Stimulated activated CD8-positive, alpha-beta memory T cell treated with anti-CD3 and anti-CD28 coated beads, Interleukin-15, amount 100 ng/mL, for 1 hour (primary cell): ENCODE measurements at places on chromosomes 2 and 18.

DNA sequence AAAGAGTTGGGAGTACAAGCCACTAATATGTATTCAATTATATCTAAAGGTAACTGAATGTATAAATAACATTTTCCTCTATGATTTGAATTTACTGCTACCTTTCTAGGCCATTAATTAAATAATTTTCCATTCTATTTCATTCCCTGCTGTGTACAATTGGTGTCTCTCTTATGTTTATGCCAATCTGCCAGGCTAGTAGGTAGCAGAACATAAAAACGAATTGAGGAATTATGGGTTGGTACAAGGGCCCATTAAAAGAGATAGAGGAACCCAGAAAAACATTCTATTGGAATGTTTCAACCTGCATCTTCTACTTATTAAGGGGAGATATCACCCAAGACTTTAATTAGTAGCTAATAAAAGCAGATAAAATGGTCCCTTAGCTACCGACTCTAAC lies 32.2 kb downstream of the AKAIN1 start:
- DNase-seq: no peak

DNA sequence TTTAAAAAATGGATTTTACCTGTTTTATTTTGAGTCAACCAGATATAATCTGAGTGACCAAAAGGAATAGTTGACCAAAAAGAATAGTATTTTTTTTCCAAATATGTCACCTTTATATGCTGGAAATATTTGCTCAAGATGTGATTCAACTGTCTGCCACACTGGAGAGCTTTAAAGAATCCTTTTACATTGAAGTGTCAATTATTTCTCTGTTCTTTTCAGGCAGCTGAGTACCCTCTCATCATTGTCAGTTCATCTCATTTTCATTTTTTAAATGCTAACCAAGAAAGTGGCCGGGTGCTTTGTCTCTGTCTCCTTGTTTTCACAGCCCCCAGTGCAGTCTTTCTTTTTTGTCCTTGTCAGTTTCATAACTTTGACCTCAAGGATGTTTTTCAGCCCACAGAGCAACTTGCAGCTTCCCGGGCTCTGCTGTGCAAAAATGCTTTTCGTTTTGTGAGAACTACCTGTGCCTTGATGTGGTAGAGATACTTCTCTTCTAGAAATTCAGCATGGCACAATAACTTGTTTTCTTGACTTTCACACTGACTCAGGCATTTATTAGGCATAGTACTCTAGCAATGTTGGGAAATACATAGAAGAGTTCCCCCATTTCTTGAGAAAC lies 23.4 kb upstream of the CERS6 start:
- DNase-seq: no peak

- DNase-seq: no peak
Observed at GRCh38 chr18:23300231-23300805, 152.8 kb upstream of the RIOK3 start.

GRCh38 chr18:24018299-24018886 lies 3.8 kb downstream of the TTC39C start:
- DNase-seq: no peak

DNA sequence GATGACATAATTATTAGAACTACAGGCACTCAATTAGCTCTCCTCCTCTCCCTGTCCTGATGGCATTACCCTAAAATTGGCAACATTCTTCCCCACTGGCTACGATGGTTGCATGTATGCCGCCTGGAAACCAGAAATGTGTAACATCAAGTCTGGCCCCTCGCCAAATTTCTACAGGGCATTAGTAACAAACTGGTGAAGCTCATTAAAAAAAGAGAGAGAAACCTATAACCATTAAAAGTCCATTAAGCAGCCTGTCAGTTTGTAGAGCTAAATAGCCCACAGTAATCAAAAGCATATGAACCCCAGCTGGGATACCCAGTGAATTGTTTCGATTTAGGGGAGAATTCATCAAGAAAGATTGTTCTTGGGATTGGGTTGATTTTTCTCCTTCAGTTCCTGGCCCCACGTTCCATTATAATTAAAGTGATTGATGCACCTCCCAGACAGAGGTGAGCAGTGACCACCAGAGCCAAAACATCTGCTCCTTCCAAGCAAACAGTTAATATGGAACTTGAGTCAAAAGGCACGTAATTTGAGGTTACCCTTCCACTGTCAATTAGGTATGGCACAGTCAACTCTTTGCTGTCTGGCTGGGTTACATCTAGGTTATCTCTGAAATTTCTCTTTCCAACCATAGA lies 208.6 kb downstream of the C1D start:
- no peak for DNase-seq

DNA sequence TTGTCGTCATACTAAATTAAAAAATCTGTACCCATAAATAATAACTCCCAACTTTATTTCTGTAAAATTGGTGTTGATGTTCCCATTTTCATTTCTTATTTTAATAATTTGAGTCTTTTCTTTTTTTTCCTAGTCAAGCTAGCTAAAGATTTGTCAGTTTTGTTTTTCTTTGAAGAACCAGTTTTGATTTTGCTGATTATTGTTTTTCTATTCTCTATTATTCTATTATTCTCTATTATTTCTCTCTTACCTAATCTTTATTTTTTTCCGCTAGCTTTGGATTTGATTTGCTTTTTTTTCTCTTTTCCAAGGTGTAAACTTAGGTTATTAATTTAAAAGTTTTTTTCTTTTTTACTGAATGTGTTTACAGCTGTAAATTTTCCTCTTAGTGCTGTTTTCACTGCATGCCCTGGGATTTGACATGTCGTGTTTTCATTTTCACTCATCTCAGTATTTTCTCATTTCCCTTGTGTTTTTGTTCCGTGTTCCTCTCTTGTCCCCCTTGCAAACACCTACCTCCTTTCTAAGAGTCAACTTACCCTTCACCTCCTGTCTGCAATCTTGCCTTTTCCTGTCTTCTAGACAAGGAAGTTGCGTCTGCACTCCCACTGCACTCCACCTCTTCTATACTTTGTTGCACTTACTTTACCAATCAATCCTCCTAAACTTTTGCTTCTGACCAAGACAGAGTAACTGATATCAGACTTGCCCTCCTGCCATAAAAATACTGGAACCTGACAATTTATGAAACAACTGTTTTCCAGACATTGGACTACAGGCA lies 18.8 kb downstream of the PSMG2 start:
- DNase-seq: no peak

GRCh38 chr2:101173707-101174295 lies 22.6 kb upstream of the TBC1D8 start:
- no peak for DNase-seq

GRCh38 chr2:161134547-161135518 lies 25.4 kb upstream of the TANK start:
- DNase-seq: no peak

GRCh38 chr2:201402651-201403562 lies 45.8 kb upstream of the FLACC1 start:
- DNase-seq: no peak

DNA sequence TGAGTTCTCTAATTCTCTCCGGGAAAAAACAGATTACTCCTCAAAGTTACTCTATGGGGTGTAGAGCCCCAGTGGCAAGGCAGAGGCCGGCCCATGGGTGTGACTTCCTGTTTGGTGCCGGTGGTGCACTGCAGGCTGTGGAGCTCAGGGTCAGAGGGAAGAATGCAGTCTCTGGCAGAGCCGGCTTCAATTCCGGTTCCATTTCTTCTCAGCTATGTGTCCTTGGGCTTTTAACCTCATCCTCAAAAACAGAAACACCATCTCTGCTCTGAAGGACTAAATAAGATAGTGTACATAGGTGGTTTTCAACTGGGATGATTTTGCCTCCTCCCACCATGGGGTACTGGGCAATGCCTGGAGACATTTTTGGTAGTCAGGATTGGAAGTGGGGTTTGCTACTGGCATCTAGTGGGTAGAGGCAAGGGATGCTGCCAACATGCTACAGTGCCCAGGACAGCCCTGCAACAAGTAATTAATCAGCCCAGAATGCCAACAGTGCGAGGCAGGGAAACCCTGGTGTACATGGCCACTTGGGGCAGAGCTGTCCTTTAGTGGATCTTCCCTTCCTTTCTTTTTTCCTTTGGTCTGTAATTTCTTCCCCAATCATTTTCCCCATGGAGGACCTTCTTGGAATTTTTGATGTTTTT lies 81.2 kb downstream of the INSIG2 start:
- no peak for DNase-seq

DNA sequence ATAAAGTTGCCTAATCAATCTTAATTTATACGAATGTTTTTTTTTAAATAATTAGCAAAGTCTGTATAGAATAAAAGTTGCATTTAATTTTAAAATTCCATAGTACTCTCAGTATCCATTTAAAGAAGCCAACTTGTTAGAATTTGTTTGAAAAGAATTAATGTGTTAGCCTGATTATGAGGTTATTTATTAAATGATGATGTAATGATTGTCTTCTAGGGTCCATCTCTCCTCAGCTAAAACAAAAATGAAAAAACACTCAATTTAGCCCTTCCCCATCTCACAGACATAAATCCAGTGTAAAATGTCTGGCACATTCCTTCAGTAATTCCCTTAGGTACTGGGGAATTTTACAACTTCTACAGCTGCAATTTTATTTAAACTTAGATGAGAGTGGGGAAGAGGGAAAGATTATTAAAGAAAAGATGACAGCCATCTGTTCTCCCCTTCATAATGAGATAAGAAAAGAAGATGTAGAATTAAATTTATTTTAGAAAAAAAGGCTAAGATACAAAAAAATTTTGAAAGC lies 68.6 kb downstream of the BARD1 start:
- no peak for DNase-seq
